Stimulated activated CD4-positive, alpha-beta T cell treated with anti-CD3 and anti-CD28 coated beads, TNF-alpha, amount 100 ng/mL, for 4 hours (primary cell): ENCODE measurements at places on chromosomes 7 and 10.

- DNase-seq = no peak
These were observed 24.4 kb upstream of the VSIR start for GRCh38 chr10:71797533-71798307.

- no peak for DNase-seq
These were observed 5.2 kb upstream of the MUC3A start for GRCh38 chr7:100944138-100944537.

- DNase-seq = no peak
These were observed 87.9 kb downstream of the KMT2E start for GRCh38 chr7:105101864-105102263.

GRCh38 chr10:116403740-116404250 lies 23.9 kb upstream of the PNLIPRP3 start:
- no peak for DNase-seq

DNA sequence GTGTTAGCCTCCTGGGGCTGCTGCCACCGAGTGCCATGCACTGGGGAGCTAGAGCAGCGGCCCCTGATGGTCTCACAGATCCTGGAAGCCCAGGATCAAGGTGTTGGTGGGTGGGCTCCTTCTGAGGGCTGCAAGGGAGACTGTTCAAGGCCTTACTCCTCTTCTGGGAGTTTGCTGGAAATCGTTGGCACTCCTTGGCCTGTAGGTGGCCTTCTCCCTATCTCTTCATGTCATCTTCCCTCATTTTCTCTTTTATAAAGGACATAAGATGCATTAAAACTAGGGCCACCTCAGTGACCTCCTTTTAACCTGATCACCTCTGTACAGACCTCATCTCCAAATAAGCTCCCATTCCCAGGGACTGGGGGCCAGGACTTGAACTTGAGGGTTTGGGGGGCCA lies 27.0 kb upstream of the ZNF862 start:
- no peak for DNase-seq

GRCh38 chr7:12385364-12385786 lies 18.3 kb downstream of the VWDE start:
- DNase-seq = no peak

GRCh38 chr7:55438085-55438756 lies 73.1 kb downstream of the LANCL2 start:
- no peak for DNase-seq

GRCh38 chr10:101131962-101132635 lies 999 bp downstream of the TLX1 start:
- no peak for DNase-seq

DNA sequence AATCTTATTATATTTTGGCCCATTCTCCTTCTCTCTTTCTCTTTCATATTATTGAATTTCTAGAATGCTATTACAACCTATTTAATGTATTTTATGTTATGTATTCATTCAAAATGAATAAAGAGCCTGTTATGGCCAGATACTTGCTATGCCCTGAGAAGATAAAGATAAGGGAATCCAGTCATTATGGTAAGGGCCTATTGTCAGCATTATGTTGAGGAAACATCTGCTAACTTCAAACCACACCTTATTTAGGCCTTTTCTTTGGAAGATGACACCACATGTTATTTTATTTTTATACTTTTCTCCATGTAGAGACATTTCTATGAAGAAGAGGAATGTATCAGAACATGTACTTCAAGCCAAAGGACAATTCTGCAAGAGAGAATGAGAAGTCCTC lies 60.5 kb upstream of the MPP7 start:
- no peak for DNase-seq

DNA sequence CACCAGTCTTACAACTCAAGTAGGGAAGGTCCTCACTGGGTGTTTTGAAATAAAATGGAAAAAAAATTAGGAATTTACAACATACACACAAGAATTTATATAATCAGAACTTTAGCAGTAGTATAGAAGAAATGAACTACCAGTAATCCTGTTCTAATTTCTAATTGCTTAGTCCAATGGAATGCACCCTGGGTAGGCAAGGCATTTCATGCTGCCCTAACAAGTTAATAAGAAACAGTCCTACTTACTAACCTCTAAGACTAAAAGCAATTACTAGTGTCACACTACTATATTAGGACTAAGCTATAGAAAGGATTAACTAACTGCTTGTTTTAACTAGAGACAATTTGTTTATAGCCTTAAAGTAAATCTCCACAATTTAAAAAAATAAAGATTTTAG lies 158.1 kb downstream of the BTAF1 start:
- no peak for DNase-seq
